Fibroblast of skin of back (primary cell): ENCODE measurements at places on chromosomes 12 and 14.

DNA sequence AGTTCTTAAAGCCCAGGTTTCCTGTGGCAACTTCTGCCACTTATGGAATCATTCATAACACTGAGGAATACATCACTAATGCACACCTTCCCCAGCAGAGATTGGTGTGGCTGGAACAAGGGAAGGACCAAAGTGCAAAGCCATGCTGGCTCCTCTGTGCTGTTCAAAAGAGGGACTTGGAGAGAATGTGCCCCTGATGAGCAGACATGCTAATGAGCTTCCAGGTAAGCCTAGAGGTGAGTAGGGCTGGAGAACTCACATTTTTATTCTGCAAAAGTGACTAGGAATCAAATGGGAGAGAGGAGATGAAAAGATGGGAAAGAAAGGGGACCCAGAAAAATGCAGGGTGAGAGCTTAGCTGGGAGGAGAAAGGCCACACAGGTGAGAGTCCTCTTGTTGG lies 289.7 kb downstream of the TTC8 start:
- no peak for DNase-seq

- no peak for DNase-seq
Observed at GRCh38 chr14:89186856-89187376, 230.1 kb downstream of the FOXN3 start.

GRCh38 chr14:24145690-24146452 lies 539 bp downstream of the PSME2 start:
- DNase-seq: peak; percentile 71

GRCh38 chr12:42982828-42983227 lies 393.3 kb upstream of the PRICKLE1 start:
- no peak for DNase-seq

- DNase-seq: peak; percentile 8
Observed at GRCh38 chr14:24428628-24429394, 657 bp downstream of the CBLN3 start.

DNA sequence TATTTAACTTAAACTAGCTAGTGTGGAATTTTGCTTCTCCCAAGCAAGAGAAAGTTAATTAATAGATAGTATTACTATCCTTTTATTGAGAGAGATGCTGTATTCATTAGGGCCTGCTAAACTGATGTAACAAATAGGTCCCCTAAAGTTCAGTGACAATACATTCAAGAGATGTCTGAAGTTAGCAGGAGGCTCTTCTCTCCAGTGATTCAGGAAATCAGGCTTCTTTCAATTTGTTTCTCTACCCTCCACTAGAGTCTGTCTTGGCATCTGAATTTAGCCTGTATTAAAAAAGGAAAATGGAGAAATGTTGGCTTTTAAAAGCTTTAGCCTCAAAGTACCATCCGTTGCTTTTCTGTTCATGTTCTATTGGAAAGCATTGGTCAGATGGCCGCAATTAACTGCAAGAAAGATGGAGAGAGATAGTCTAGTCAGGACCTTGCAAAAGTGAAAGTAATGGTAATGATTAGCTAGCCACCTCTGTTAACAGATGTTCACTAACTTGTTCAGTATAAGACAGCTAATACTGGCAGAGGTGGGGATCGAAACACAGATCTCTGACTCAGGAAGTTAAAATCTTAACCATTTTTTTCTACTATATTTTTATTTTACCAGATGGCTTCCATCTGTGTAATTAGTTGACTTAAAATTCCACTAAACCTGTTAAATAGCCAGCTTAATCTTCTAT lies 786.8 kb downstream of the TMTC2 start:
- peak; percentile 2 for DNase-seq

DNA sequence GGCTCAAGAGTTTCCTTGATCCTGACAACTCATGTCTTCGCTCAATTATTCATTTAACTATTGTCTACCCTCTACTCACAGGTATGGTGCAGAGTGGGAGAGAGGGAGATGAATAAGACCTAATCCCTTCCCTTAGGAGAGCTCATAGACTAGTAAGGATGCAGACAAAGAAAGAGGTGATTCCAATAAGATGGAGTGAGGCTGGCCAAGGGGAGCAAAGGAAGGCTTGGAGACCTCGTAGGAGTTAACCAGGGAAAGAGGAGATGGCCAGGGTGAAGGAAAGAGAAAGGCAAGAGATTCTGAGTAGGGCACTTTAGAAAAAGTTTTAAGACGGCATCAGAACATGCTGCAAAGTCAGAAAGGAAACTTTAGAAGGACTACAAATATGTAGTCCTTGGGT lies 588.5 kb downstream of the VRK1 start:
- no peak for DNase-seq
